NCI-H1694 (cell line): ENCODE measurements at places on chromosomes 12 and 14.
A peak's percentile ranks its signal among the peaks of the same experiment; 100 is the strongest.

GRCh38 chr12:118743896-118744700 is 237.2 kb upstream of the SRRM4 start:
- DNase-seq = no peak

DNA sequence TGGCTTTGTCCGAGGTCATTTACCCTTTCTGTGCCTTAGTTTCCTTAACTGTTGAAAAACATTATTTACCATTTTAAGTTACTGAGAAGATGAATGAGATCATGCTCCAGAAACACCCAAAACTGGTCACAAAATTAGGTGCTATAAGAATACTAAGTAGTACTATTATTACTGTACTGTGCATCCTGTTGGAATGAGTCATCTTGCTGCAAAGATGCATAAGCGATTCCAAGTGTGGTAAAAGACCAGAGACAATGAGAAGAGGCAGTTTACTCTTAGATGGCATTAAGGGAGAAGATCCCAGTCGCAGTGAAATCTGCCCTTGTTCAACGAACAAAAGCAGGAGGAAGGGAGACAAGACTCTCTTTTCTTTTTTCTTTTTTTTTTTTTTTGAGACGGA is 4.2 kb upstream of the PLEKHA5 start:
- no peak for DNase-seq

DNA sequence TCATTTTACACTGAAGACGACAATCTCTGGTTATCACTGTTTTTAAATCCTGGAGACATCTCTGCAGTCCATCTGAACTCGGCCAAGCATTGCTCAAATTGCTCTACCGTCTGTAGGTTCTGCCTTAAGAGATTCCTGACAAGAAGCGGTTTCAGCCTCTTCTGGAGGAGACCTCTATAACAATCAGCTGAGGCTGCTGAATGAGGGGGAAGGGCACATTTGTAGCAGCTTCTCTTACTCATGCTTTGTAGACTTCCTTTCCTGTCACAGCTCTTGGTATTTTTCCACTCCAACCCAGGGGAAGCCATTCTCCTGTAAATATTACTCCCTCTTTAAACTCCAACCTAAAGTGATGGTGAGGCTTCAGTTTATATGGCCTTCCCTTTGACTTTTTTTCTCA is 3.0 kb downstream of the ARG2 start:
- DNase-seq = no peak

DNA sequence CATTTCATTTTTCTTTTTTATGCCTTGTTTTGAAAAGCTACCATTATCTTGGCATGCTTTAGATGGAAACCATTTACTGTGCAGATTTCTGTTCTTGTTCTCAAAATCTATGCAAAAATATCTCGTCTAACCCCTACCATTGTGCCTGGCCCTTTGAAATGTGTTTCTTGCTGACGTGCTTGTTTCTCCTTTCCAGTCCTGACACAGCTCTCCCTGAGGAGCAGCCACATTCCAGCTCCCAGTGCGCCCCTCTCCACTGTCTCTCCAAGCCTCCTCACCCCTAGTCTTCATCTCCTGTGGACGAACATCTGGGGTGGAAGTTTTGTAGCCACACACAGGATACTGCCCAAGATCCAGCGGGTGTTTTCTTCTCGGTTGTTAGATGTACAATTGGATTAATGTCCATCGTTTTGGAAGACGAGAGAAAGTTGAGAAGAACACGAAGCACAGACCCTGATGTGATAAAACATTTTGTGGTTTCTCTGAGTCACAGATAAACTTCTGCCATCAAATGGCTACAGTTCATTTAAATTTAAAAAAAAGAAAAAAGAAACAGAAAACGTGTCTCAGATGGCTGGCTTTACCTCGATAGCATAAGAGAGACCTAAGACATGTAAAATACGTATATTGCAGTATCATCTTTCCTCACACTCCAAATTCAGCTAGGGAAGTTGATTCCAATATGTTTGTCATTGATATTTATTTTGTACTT is 21.9 kb upstream of the FGD4 start:
- DNase-seq = no peak

DNA sequence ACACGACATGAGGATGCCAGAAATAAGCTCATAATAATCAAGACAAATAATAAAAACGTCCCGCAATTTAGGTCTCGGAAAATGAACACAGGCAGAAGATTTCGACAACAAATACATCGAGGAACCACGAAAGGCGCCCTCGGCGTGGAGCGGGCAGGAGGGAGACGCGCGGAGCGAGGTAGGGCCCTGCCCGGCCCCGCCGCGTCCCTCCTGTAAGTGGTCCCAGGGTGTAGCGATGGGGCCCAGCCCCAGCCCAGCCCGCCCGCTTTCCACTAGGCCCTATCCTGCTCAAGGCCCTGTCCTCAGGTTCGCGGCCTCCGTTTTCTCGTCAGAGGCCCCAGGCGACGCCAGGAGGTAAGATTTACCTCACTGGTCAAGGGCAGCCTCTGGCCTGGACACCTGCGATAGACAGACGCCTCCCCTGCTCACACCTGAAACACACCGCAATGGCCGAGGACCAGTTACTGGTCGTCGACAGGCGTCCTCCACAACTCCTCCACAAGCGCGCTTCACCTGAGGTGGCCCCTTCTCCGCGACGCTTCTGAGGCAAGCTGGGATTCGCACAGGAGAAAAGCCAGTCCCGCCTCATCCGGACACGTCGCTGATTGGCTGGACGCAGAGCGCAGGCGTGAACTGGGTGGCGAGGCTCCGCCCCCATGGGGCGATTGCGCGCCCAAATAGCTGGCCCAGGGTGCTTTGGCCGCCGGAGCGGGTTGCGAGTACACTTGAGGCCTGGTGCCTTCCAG is at the start of gene SYCP3:
TSS of gene SYCP3 (minus strand) at position 543 of the 746 bp plus-strand sequence. CDS start 1,527 bp downstream, outside the sequence.
- DNase-seq = no peak

- DNase-seq = no peak
Observed at GRCh38 chr12:53862206-53862605, 76.4 kb upstream of the HOXC13 start.

DNA sequence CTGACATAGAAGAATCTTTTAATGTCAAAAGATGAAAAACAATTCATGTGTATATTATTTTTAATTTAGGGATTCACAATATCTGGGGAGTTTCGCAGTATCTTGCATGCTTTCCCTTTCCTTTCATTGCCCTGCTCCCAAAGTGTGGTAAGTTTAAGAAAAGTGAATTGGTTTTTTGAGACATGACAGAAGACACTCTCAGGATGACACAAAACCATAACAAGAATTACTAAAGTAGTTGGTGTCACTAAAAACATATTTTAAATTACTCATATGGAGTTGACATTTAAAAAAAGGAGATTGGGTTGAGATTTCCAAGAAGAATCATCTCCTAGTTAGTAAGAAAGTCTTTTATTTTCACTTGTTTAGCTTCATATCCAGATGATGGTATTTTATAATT is 5.1 kb upstream of the PCNX1 start:
- DNase-seq = no peak

DNA sequence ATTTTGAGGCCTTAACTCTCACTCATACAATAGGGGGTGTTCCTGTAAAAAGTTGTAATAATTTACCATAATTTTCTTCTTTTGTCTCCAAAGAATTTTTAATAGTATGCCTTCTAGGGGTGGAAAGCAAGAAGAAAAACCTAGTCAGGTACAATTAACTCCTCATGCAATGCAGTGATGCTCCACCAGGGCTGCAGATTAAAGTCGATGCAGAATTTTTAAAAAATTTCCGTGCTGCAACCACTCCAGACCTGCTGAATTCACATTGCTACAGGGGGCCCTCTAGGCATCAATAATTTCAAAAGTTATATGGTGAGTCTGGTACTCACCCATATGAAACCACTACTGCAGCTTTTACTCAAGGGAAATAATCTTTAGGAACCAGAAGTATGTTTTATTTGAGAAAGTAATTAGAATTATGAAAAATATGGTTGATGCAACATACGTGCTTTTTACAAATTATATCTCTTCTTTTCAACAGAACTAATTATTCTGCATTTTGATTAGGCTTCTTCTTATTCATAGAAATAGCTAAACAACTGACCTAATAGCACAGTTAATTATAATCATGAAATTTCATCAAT is 353.2 kb downstream of the BCAT1 start:
- DNase-seq = no peak

DNA sequence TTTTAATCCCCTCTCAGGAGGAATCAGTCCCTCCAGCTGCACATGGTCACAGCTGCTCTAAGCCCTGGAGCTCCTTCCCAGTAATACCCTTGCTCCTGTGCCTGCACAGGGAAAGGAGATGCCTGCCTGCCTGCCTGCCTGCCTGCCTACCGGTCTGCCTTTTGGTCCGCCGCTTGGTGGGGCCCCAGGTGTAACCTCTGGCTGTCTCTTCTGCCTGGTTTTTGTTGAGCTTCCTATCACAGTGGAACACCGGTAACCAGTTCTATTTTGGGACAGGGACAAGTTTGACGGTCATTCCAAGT is 99.8 kb downstream of the DAD1 start:
- no peak for DNase-seq

DNA sequence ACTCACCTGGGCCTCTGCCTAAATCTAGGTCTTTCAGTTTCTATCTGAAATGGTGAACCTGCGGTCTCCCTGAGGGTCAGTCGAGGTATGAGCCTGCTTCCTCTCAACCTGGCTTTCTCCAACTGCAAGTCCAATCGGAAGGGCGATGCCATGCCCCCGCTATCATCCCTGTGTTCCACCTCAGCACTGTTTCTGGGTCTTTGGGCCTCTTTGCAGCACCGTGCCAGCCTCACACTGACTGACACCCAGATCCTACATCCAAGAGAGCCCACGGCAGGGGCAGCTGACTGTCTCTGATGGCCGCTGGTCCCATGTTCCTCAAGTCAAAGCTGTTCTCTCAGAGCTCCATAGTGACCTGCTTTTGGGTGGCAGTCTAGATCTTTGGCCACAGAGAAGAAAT is 120.7 kb downstream of the PAPOLA start:
- DNase-seq = no peak

- no peak for DNase-seq
Observed at GRCh38 chr12:873954-874353, 75.5 kb downstream of the RAD52 start.

GRCh38 chr12:62637679-62638078 is 171.1 kb downstream of the MON2 start:
- no peak for DNase-seq

DNA sequence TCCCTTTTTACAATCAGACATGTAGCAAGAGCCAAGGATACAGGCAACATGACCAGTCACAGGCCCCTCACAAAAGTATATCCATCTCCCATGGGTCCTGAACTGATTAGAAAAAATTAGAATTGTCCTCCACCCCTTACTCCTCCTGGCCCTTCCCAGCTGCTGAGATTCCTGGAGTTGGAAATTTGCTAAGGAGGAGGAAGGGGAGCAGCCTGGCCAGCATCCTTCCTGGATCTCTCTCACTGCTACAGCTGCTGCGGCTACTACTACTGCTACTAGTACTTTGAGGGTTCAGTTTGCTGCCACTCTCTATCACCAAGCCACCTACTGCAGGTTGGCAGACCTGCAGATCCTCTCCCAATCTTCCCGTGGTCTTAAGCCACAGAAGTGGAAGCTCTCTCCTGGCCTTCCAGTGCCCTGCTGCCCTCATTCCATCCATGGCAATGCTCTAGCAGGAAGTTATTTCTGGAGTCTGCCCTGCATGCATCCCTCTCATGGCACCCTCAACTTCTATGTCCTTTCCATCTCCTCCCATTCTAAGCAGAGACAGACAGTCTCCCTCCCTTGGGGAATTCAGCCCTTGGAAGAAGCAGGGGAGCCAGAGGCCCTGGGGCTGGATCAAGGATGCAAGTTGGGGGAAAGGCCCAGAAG is 1.0 kb downstream of the ITGA7 start:
- no peak for DNase-seq

- no peak for DNase-seq
Observed at GRCh38 chr12:56805355-56805754, 42.2 kb downstream of the HSD17B6 start.

GRCh38 chr14:21087294-21088091 is 11.0 kb downstream of the ZNF219 start:
- DNase-seq = peak; percentile 38

- DNase-seq = no peak
Observed at GRCh38 chr14:100530270-100531072, 56.7 kb downstream of the BEGAIN start.

GRCh38 chr14:100709289-100710284 is 17.1 kb upstream of the DLK1 start:
- no peak for DNase-seq

DNA sequence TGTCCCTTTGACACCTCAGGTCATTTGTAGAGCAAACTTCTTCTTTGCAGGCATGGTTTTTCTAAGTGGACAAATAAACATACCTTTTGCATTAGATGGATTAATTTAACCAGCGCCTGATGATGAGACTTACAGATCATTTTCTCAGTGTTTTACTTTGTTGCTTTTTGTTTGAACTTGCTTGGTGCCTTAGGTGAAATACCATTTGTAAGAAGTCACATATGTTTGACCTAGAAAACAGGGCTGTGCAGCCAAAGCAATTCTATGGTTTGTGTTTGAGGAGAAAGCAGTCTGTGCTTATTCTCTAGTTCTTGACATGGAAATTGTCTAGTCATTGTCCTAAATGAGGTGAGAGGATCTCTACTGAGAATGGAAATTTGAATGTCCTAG is 111.1 kb downstream of the DIP2B start:
- DNase-seq = no peak

DNA sequence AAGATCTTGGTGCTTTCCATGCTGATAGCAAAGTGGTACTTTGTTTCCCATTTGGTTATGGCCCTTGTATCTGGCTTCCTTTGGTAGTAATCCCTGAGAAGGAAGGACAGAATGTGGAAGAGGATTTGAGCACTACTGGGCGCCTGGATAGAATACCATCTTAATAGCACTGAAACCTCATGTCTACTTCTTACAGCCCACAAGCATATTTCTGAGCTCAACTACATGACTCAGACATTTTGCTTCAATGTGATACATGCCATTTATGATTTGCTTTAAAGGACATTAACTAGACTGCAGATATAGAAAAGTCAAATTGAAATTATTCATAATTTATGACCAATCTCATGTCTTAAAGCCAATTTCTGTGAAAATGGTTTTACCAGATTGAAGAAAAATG is 80.4 kb downstream of the LIN7A start:
- no peak for DNase-seq

GRCh38 chr12:53191096-53191884 is 10.6 kb upstream of the CSAD start:
- DNase-seq = no peak

DNA sequence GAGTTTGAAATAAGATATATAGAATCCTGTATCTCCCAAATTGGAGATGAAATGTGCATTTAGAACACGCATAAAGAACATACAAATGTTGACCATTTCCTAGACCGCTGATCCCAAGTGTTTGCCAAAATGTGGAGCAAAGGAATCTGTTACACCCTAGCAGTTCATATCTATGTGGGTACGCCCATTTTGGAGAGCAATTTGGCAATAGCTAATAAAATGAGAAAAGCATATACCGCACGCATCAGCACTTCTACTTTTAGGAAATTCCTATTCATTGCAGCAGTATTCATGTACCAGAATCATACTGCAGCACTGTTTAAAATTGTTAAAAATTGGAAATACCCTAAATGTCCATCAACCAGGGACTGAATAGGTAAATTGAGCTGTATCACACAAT is 937.8 kb downstream of the BCL11B start:
- DNase-seq = no peak

DNA sequence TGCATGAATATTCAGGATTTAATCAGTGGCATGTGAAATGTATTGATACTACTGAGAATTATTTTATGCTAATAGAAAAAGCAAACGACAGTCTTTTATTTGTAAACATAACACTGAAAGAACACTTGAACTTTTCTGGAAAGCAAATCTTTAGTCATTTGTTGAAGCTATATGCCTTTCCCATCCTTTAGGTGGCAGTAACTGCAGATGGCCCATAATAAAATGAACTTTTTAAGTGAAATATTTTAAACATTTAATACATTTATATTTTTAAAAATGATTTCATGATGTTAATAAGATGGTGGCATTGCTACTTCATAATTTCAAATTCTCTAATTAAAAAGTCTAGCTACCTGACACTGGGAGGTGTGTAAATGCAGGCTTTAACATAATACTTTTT is 13.9 kb upstream of the KRR1 start:
- DNase-seq = no peak
